Right cardiac atrium (tissue), 5 donors: ENCODE measurements at places on chromosomes 7 and 10.

- peak; percentile 73 for DNase-seq
These were observed 646 bp downstream of the SGCE start for GRCh38 chr7:94655126-94655847.

DNA sequence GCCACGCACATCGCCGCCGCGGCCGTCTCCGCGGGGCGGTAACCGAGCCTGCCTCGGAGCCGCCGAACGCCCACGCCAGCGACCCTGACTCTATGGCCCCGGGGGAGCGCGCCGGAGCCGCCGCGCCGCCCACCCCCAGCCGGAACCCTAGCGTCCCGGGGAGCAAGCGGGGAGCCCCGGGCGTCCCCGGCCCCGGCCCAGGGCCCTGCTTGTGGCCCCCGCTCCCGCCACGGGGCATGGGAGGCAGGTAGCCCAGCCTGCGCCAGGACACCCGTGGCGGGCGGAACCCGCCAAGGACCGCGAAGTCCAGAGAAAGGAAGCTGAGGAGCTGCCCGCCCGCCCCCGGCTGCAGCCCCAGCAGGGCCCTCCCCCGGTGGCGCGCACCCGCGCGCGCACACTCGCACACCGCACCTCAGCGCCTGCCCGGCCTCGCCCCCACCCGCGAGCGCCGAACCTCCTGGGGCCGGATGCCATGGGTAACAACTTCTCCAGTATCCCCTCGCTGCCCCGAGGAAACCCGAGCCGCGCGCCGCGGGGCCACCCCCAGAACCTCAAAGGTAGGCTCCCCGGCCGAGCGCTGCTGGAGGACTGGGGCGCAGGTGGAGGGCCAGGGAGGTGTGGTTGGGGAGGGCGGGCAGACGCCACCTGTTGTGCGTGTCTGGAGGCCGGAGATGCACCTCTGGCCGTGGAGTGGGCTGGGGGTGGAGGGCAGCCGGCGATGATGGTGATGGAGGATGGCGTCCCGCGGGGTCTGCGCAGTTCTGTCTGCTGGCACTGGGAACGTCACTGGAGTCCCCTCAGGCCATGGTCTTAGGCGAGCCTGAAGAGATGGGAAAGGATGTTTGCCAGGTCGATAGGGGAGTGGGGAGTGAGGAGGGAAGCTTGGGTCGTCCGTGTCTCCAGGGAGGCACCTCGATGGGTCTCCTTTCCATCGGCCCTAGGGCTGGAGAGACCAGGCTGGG lies 692 bp downstream of the NEURL1 start:
- DNase-seq, result peak; percentile 62

- DNase-seq, result no peak
These were observed 58.3 kb upstream of the PPP1R3C start for GRCh38 chr10:91690996-91691676.

DNA sequence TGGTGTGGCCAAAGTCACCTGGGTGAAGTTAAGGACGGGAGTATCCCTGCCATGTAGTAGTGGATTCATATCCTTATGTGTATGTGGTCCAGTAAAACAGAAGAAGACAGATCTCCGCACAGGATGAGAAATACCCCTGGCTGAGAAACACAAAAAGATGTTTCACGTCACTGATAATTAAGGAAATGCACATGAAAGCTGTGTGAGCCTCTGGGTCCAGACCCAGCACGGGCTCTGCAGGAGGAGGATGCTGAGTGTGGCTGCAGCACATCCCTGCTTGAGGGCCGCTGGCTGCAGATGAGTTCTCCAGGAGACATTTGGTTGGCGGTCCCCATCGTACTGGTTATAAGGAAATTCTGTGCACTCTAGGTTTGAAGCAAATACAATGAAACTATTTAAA lies 8.2 kb upstream of the SUN1 start:
- no peak for DNase-seq

- DNase-seq, result peak; percentile 95
These were observed 125.9 kb upstream of the PPIF start for GRCh38 chr10:79221110-79222051.

GRCh38 chr7:99407872-99408378 lies 472 bp downstream of the PDAP1 start:
- peak; percentile 79 for DNase-seq

DNA sequence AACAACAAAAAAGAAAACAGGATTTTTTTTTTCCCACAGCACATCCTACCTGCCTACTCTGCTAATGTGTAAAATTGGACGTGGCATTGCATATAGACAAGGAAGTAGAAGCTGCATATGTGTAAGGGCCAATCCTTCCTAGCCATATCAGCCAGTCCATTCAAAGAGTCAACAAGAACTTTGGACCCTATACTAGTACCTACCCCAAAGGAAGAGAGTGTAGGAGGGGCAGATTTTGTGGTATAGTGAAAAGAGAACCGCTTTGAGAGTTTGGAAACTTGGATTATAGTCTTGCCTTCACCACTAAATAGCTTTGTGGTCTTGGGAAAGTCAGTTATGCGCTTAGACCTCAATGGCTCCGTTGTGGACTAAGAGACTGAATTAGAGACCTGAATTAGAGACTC lies 12.1 kb upstream of the MCU start:
- DNase-seq, result no peak

- DNase-seq, result peak; percentile 71
These were observed 40.8 kb downstream of the PAPOLB start for GRCh38 chr7:4820967-4821471.

GRCh38 chr10:71323407-71323806 lies 4.3 kb downstream of the SLC29A3 start:
- DNase-seq, result no peak

- no peak for DNase-seq
These were observed 95.7 kb downstream of the RBM20 start for GRCh38 chr10:110739811-110740271.

- no peak for DNase-seq
These were observed 682 bp downstream of the HGF start for GRCh38 chr7:81768951-81769778.

DNA sequence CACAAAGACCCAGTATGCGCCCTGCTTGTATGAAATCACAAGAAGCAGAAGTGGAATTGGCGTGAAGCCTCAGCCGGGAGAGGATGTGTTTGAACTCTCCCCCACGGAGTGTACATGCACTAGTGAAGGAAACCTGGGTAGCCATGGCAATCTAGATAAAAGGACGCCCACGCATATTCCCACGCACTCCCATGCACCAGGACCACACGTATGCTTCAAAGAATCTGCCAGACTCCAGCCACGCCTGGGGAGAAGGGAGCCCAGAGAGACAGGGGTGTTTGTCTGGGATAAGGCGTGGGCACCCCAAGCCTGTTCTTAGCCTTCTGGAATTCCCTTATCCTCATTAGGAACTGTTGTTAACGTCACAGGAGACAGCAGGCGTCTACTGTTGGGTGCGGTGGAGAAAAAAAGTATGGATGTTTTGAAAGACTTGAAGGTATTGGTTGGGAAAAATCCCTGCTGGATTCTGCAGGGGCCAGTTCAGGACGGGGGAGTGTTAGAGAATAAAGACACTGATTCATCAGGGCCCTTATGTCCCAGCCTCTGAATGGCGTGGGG lies 28.9 kb upstream of the ECHDC3 start:
- DNase-seq, result peak; percentile 62

GRCh38 chr10:14671386-14671831 lies 103.3 kb downstream of the FAM107B start:
- no peak for DNase-seq

- DNase-seq, result peak; percentile 14
These were observed 10.6 kb upstream of the TSPAN14 start for GRCh38 chr10:80443531-80443974.

DNA sequence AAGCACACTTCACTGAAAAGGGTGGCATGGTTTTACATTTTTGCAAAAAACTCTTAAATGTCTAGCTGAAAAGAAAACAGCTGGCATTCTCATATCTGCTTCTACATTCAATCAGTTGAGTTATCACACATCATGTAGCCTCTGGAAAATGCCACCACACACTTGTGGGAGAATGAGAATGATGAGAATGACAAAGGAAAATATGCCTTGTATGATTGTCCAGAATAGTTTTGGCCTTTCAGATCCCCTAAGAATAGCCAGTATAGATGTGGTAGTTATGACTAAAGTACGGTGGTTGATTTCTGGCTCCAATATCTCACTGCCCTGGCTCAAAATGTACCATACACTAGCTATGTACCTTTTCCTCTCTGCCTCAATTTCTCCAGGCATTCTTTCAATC lies 30.2 kb upstream of the FRMD4A start:
- DNase-seq, result no peak

GRCh38 chr7:50497068-50497642 lies 47.0 kb upstream of the FIGNL1 start:
- no peak for DNase-seq

DNA sequence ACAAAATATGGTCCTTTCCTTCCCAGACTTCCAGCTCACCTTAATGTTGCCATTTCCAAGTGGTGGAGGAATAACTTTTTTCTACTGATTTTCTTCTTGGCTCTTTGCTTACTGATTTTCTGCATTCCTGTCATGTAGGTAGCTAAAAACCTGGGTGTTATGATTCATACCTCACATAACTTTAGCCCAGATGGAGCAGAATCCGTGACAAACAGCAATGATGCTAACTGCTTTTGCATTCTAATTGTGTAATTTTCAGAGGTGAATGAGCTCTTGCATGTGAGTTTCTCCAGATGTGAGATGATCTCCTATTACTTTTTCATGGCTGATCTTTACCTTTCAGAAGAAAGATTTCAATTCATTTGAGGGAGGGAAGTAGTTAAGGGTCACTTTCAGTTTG lies 43.4 kb downstream of the WDR11 start:
- DNase-seq, result no peak

DNA sequence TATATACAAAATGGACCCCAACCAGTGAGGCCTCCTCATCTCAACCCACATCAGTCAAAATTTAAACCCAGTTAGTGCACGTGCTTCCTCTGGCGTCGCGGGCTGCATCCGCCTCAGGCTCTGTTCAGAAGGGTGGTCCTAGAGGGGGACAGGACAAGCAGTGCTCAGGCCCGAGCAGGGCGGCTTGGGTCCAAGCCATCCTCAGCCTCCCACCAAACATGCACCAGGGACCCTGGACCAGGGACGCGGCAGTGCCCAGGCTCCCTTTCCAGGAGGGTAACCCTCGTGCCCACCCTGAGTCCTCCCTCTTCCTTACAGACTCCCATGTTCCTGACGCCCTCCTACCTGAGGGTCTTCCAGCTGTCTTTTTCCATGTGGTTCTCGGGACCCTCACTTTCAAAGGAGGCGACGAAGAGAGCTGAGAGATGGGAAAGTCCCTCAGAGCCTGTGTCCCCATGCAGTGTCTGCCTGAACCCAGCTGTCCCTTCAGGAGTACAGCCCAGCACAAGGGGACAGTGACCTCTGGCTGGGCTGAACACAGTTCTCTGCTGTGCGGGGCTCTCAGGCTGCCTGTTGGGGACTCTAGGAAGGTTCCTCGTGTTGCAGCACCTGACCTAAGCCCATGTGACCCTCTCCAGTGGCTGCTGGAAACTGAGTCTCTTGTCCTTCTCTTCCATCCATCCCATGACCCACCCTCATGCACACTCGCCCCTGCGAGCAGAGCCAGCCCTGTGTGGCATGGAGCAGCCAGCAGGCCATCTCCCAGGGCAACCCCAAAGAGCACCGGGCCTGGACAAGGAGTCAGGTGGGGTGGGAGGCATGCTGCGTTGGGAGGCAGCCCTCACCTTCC lies 58.1 kb downstream of the CSGALNACT2 start:
- DNase-seq, result peak; percentile 40

- no peak for DNase-seq
These were observed 49.0 kb upstream of the LYZL1 start for GRCh38 chr10:29239569-29240472.

- DNase-seq, result no peak
These were observed 25.1 kb upstream of the ABLIM1 start for GRCh38 chr10:114683162-114683561.

DNA sequence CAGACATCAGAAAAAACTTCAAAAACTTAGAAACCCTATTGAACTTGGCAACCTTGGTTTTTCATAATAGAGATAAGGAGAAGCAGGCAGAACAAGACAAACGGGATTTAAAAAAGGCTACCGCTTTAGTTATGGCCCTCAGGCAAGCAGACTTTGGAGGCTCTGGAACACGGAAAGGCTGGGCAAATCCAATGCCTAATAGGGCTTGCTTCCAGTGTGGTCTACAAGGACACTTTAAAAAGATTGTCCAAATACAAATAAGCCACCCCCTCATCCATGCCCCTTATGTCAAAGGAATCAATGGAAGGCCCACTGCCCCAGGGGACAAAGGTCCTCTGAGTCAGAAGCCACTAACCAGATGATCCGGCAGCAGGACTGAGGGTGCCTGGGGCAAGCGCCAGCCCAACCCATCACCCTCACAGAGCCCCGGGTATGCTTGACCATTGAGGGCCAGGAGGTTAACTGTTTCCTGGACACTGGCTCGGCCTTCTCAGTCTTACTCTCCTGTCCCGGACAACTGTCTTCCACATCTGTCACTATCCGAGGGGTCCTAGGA lies 115.3 kb downstream of the NRCAM start:
- DNase-seq, result no peak

- peak; percentile 48 for DNase-seq
These were observed 40.7 kb downstream of the MRPL32 start for GRCh38 chr7:42972699-42973500.

- DNase-seq, result no peak
These were observed 106.6 kb downstream of the NPY start for GRCh38 chr7:24390376-24391157.

GRCh38 chr7:22307816-22308215 lies 49.1 kb downstream of the RAPGEF5 start:
- no peak for DNase-seq

- no peak for DNase-seq
These were observed 7.1 kb downstream of the ASB10 start for GRCh38 chr7:151179946-151180345.

DNA sequence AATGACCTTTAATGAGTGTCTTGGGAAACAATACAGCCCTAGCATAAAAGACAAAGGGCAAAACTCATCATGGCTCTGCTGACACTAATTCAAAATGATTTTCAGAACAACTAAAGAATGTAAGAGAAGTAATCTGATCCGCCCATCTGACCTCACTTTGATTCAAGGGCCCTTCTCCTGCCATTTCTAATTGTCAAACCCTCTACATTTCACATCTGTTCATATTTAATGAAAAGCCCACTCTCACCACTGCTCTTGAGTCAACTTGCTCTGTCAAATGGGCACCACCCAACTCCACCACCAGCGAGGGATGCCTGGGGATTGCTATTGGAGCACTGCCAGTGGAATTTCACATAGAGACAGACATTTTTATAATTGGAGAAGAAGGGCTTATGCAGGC lies 639.2 kb downstream of the KCNMA1 start:
- DNase-seq, result no peak
